ENCODE measurements at places on chromosomes 11 and 22.

GRCh38 chr11:15266999-15267398 is 152.3 kb downstream of the INSC start:
- DNase-seq, result no peak

DNA sequence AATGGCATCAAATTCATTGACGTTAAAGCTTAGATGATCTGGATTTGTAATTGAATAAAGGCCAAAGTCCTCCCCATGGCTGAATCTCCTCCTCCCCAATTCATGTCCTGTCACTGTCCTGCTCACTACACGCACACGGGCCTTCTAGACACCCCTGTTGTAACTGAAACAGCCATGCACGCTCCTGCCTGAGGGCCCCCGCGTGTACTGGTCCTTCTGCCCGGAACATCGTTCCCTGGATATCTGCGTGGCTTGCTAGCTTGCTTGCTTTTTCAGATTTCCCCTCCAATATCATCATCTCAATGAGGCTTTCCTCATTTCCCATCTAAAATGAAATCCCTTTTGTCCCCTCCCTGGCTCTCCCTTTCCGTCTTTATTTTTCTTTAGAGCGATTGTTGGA is 15.3 kb downstream of the PKNOX2 start:
- no peak for DNase-seq

DNA sequence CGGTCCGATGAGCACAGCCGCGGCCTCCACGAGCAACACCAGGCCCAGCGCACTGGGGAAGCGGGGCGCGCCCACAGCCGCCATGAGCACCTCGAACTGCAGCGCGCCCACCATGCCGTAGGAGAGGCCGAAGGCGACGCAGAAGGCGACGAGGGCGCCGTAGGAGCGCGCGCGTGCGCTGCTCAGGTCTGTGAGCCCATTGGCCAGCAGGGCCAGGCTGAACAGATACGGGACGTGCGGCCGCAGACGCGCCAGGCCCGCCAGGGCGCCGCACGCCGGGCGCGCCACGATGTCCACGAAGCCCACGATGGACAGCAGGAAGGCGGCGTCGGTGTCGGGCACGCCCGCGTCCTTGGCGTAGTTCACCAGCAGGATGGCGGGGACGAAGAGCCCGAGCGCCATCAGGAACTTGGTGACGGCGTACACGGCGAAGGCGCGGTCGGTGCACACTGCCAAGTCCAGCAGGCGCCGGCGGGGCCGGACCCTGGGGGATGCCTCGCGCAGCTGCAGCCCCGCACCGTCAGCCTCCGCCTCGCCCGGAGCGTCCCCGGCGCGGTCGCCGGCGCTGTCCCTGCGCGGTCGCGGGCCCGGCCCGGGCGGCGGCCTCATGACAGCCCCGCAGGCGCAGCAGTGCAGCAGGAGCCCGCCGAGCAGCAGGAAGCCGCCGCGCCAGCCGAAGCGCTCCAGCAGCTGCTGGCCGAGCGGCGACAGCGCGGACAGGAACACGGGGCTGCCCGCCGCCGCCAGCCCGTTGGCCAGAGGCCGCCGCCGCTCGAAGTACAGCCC is 2.9 kb downstream of the SLC16A8 start:
- no peak for DNase-seq

DNA sequence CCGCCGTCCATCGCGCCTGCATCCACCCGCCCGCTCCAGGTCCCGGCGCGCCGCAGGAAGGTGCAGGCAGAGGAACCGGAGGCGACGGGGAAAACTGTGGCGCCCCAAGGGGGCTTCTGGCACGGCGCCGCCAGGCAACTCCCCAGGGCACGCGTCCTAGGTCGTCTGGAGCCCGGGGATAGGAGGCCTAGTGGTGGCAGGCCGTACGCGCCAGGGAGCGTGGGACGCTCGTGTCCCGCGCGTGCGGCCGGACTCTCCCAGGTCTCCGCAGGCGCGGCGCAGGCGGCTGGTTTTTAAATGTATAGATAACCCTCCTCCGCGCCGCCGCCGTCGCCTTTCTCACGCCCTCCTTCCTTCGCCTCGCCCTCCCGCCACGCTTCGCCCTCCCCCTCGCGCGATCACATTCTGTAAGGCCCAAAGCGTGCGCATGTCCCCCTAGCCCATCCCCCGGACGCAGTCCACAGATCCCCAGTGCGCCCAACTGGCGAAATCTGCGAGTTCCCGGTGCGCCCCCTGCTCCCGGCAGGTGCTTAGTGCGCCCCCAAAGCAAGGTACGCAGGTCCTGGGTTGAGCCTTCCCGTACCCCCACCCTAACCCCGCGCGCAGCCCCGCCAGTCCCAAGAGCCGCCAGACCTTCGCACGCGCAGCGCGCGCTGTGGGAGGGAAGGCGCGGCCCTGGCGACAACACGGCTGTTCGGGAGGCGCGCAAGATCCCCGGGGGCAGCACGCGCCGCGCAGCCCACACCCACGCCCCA is at the start of gene ASCL2:
Gene ASCL2 (minus strand): TSS at position 267 of the 755 bp plus-strand sequence. CDS start 256 bp downstream, at position 11.
- no peak for DNase-seq

- no peak for DNase-seq
Measured at GRCh38 chr11:70876685-70877084, 375.7 kb downstream of the SHANK2 start.

- DNase-seq, result no peak
Measured at GRCh38 chr11:71203681-71204080, 48.7 kb downstream of the SHANK2 start.

GRCh38 chr11:11996321-11997048 is 11.9 kb downstream of the DKK3 start:
- DNase-seq, result no peak
